NCI-H2227 treated with DMSO at 0.1 percent for 48 hours (cell line): ENCODE measurements at places on chromosomes 7 and 10.

- no peak for DNase-seq
Observed at GRCh38 chr7:40747856-40748255, 613.1 kb downstream of the SUGCT start.

DNA sequence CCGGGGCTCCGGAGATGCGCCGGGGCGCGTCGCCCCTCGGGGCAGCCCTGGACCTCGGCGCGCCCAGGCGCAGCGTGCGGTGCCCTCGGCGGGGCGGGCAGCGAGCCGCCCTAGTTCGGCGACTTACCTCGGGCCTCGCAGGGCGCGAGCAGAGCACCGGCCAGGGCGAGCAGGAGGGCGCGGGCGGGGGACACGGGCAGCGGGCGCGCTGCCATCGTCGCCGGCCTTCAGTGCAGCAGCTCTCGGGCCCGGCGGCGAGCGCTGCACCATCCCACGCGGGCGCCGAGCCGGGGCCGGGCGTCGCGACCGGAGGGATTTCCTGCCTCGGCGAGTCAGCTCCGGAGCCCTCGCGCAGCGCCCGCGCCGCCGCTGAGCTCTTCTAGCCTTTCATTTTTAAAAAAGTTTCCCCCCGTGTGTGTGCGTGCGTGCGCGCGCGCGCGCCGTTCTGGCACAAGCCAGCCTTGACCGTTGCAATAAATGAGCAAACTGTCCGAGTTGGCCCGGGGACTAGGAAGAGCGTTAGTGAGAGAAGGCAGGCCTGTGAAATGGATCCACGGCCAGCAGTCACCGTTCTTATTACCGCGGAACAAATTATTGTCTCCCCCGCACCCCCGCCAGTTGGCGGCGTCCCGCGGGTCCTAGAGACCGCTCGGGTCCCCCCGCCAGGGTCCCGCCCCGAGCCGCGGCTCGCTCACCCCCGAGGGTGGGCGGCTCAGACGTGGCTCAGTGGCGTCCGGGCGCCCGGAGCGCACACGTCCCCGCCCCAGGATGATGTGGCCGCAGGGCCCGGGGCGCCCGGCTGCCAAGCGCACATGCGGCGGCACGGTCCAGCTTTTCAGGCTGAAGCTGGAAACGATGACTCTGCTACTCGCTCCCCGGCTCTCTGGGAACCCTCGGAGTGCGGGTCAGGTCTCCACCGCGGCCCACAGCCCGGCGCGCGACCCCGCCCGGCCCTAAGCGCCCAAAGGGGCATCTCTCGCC is at the start of gene ADAM12:
Gene ADAM12 (minus strand): TSS at position 547 of the 981 bp plus-strand sequence. CDS start 332 bp downstream, at position 215.
- no peak for DNase-seq

DNA sequence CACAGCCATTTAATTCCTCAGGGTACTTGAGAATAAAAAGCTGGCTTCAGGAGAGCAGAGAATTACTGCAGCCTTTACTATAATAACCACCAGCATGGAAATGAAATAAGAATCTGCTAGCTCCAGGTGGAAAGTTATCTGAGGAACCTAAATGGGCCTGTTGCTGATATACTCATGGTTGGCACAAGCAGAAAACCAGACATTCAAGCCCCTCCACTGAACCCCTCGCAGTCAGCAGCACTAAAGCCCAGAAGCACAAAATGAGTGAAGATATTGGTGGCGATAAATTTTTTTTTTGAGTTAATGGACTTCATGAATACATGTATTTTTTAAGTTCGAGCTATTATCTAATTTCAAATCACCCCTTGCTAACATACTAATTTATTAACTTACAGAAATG is 303.9 kb upstream of the NRP1 start:
- no peak for DNase-seq

- no peak for DNase-seq
Observed at GRCh38 chr7:105830405-105831301, 45.7 kb downstream of the ATXN7L1 start.

DNA sequence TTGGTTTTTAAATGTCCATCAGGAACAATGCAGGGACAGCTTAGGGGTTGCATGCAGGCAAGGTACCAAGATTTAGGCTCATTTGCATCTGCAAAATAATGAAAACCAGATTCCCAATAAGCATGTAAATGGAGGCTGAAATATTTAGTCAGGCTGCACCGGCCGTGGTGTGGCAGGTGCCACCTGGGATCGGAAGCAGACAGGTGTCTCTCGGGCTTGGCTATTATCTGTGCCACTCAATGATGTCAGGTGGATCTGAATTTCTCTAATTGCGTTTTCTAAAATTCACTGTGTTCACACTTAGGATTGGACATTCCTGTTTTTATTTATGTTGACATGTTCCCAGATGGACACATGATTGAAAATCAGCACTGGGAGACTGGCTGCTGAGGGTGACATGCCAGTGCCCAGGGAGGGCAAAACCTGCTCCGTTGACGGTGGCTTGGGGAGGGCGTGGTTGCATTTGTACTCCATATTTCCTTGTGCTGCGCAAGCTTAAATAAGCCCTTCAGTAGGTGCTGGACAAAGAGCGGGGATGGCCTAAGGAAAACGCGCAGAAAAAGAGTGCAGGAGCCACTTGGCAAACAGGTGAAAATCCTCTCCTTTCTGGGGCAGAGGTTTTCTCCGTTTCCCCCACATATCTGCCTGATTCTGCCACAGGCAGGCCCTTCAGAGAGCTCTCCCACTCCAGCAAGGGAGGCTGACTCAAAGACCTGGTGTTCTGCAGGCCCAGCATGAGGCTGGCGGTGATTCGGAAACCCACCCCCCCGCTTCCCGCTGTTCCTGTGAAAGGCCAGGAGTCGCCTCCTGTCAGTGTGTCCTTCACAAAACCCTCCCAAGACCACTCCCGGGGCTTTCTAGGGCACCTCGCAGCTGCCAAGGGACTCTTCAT is 142.5 kb downstream of the WDR37 start:
- peak; percentile 0 for DNase-seq
